RWPE2 (cell line): ENCODE measurements at places on chromosomes 12 and 14.
A peak's percentile ranks its signal among the peaks of the same experiment; 100 is the strongest.

DNA sequence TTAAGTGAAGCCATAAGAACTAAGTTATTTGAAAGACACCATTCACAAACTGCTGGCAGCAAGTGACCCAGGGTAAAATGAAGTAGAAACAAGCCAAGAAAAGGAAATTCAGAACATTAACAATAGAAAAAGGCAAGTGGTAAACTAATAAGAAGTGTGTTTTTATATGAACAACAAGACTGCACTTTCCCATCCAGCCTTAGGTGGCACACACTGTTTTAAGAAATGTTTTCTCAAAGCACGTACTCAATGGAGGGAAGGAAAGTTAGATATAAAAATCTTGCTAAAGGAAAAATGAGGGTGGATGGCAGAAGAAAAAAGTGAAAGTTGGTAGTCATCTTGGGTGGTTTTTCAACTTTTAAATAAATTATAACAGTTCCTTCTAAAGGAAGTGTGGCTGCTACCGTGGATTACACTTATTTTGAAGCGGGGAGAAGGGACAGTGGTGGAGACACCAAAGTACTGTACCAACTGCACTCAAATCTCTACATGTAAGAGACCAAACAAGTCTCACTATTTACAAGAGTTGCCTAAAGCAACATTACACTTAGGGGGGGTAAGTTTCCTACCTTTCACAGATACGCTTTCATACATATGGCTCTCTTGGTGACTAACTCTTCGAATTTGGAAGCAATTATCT lies 58.8 kb downstream of the SEL1L start:
- no peak for DNase-seq

DNA sequence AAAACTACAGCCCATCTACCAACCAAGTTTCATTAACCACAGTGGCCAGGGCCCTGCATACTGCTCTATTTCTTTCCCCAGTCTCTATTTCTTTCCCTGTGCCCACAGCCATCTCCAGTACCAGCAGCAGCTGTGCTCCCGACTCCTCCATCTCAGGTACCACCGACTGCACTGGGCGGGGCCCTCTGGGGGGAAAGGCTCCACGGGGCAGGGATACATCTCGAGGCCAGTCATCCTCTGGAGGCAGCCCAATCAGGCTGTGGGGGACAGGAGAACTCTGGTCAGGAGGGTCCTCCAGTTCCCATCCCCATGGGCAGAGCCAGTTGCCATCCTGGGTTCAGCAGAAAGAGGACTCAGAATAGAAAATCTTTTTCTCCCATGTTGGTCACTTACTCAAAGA lies 3.0 kb downstream of the CDK4 start:
- no peak for DNase-seq

DNA sequence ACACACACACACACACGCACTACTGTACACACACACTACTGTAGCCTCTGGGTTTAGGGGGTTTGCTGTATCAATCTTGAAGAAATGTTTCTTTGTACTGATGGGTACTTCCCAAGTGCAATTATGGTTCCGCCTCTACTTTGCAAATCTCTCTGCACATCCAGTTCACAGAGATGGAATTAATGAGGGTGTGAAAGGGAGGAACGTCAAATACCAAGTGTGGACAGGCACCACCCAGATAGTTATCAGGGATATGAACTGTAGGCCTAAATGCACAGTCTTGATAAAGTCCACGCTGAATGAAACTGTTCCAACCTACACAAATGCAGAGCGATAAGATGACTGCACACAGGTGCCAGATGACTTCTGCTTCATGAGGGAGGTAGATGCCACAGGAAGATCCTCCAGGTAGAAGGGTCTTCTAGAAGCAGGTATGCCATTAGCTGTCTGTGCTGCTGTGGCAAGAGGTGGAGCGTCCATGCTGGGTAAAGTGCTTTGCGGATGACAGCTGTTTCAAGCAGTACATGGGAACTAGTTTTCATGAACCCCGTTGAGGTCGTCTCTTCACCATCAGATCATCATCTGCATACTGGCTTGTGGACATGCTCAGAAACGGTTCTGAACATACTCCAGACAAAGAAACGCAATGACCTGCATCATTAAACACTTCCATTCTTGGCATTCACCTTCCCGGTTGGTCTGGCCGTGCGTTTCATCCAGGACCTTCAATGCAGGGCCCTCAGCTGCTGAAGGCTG lies 314.3 kb upstream of the RTL1 start:
- no peak for DNase-seq

- DNase-seq, result no peak
Measured at GRCh38 chr14:57870686-57871457, 5.0 kb upstream of the SLC35F4 start.

DNA sequence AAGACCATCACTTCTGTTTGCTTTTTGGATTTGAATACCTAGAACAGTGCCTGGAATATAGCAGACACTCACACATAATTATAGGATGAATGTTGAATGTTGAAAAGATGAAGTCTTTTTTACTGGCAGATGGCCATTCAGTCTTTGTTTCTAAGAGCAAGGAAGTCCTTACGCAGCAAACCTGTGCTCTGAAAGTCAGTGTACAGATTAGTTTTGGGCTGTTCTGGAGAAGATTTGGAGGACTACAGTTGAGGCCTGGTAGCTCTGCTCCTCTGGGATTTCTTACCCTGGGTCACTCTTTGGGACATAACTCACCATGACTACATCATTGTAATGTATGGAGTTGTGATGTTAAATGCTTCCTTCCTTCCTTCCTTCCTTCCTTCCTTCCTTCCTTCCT lies 3.3 kb downstream of the OR4E2 start:
- no peak for DNase-seq

DNA sequence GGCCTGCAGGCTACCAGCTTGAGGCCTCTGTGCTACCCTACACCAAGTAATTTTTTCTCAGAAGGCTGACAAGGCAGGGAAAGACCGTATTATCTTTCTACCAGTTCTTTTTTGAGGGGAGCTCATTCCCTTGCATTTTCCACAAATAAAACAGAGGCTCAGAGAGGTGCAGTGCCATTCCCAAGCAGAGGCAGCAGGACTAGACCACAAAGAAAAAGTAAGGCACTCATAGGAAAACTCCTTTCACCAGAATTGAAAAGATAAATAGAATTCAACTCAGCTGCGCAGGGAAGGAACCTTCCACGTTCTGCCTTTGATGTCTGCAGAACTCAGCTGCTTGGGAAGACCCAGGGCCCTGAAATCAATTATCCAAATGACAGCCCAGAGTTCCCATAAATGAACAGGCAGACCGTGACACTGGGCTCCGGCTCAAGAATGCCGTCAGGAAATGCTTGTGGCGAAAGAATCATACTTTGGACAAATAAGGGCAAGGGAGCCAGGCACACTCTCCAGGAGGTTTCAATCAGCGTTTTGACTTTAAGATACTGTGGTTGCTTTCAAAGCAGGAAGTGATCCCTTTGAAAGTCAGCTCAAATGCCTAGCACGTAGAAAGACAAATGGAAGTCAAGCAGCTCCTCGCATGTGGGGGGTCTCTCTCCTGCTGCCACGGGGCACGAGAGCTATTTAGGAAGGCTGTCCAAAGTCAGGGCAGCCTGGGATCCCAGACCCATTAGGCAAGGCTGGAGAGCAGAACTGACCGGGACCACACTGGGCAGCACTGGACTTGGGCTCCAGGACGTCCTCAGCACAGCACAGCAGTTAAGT lies 14.0 kb downstream of the KCTD10 start:
- DNase-seq, result no peak

GRCh38 chr12:57234571-57235016 lies 5.1 kb downstream of the SHMT2 start:
- peak; percentile 25 for DNase-seq

DNA sequence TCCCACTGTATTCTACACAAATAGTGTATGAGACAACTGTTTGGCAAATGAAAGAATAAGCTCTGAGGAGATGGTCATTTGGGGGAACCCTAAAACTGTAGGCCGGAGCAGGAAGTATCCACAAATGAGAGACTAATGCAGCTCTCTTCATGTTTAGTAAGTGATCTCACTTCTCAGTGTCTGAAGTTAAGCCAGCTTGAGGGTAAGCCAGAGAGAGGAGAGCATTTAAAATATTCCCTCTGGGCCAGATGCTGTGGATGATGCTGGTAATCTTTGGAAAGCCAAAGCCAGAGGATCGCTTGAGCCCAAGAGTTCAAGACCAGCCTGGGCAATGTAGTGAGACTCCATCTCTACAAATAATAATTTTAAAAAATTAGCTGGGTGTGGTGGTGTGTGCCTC lies 130.6 kb upstream of the SINHCAF start:
- no peak for DNase-seq

DNA sequence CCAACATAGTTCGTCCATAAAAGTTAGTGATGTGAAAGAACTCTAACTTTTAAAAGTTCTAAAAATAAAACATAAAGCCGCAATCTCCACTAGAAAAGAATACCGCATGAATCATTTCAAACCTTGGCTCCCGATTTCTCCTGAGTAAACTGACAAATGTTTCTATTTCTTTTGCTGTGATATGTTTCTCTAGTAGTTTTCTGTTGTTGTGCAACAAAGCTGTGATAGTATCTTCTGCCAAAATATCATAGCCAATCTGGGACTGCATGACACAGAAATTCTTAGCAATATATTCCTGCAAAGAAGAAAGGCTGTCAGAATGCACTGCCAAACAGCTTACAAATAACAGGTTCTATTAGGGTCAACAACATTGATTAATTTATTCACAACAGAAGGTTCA lies 174.0 kb downstream of the ITPR2 start:
- no peak for DNase-seq

DNA sequence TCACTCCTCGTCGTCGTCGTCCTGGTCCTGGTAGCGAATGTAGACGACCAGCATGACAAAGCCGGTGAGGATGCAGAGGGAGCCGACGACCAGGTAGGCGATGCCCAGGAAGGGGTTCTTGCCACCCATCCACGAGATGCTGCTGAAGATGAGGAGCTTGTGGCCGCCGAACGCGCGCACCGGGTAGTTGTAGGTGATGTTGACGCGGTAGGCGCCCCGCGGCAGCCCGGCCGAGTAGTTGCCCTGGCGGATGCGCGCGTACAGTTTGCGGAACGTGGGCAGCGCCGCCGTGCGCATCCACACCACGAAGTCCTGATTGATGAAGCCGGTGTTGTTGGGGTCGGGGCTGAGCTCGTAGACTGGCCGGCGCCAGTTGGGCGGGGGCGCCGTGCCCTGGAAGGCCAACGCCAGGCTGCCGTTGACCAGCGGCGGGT lies 1.0 kb downstream of the TMEM30B start:
- DNase-seq, result peak; percentile 72

DNA sequence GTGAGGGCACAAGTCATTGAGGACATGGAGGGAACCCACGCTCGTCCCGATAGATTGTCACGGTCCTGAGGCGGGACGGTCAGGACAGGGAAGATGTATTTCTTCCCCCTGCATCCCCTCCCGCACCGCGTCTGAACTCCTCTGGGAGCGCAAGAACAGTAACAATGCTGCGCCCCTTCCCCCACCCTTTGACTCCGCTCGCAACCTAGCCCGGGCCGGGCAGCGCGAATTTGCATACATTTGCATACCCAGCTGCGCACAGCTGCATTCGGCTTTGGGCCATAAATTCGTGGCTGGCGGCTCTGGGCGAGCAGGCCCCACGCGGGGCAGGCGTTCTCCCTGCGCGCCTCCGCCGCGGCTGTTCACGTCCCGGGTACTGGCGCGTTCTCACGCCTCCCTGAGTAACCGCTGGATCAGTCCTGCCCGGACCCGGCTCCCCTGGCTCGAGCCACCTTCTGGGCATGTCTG lies 29.0 kb upstream of the SMUG1 start:
- DNase-seq, result no peak

DNA sequence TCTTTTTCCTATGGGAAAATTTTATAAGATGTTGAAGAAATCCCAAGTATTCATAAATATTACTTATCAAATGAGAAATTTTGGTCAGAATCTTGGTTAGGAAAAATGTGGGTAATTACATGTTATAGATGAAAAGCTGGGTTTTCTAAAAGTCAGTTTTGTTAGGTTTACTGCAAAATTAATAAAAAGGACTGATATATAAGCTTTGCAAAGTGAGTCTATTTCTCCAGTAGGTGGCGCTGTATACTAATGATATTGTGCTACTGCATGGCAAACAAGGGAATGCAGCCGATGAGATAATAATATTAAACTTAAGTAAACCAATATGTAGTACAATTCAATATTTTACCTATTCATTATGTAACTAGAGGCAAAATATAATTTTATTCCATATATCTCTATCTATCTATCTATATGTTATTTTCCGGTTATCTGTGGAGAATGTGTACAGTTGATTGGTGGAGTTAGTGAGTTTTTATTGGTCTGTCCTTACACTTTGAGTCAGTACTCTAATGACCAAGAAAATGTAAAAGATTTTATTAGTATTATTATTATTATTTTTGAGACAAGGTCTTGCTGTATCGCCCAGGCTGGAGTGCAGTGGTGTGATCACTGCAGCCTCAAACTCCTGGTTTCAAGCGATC lies 32.9 kb downstream of the MIPOL1 start:
- no peak for DNase-seq

DNA sequence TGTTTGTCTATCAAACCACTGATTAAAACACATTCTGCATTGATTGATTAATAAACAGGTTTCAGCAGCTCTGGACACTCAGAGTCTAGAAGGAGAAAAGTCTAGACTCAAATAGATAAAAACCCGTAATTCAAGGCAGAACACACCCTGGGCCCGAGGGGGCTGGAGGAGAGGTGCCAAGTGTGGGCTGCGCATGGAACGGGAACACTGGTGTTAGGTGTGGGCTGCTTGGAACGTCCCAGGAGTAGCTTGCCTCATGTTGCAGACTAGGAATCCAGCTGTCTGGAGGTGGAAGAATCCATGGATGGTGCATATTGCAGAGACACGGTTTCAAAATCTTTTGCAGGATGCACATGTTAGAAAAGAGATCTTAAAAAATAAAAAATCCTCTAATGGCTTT lies 223.0 kb downstream of the APAF1 start:
- no peak for DNase-seq

GRCh38 chr14:24817212-24818057 lies 183.4 kb upstream of the GZMB start:
- DNase-seq, result no peak

GRCh38 chr12:105315726-105316125 lies 14.8 kb upstream of the C12orf75 start:
- no peak for DNase-seq

- no peak for DNase-seq
Measured at GRCh38 chr12:76764856-76765255, 941 bp downstream of the ZDHHC17 start.

DNA sequence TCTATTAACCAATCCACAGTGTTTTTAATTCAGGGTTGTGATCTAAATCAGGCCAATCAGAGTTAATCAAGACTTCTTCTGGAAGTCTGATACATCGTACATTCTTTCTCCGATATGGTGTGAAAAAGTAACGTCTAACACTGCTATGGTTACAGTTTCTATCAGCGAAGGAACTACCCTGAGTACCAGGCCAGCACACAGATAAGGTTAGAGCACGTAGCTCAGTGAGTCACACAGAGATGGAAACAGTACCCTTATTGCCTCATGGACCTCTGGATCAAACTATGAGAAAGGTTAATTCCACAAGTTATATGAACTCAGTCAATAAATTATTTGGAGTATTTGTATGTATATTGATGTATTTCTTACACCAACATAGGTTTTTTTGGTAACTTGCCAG lies 3.3 kb downstream of the OR6C68 start:
- no peak for DNase-seq

- no peak for DNase-seq
Measured at GRCh38 chr12:83128540-83128939, 441.8 kb downstream of the TMTC2 start.
